ENCODE measurements at places on chromosomes 16 and 17.

DNA sequence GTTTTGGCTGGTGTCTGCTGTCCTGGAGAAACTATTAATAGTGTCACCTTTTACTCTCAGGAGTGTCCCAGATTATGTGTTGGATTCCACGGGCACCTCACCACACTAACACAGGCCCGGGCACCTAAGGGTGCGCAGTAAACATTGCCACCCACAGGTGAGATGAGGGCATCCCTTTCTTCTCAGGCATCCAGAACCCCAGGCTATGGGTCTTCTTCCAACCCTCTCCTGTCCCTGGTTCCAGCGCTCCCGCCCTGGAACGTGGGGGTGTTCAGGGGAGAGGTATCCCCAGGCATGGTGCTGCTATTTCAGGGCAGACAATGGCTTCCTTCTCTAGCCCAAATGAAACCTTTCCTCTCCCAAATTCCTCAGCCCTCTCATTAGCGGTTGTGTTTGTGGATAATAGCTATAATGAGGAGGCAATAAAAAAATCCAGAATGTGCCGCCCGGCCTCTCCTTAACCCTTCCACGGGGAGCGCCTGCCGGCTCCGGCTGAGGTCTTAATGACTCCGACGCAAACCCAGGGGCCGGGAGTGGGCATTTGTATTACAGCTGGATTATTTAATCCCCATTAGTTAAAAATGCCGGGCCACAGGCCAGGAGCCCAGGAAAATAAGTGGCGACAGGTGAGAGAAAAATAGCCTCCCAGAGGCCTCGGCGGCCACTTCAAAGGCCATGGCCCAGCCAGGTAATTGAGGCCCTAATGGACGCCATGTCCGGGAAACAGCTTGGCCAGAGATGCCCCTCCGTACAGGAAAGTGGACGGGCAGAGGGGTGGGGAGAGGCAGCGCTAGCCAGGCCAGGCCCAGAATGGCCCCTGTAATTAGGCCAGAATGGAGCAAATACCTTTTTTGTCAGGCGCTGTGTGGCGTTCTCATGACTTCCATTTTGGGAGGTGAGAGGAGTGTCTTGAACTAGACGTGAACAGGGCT lies 102.8 kb downstream of the IRX5 start:
- DNase-seq = no peak

- DNase-seq = no peak
Observed at GRCh38 chr17:47993964-47994363, 23.1 kb downstream of the CDK5RAP3 start.

DNA sequence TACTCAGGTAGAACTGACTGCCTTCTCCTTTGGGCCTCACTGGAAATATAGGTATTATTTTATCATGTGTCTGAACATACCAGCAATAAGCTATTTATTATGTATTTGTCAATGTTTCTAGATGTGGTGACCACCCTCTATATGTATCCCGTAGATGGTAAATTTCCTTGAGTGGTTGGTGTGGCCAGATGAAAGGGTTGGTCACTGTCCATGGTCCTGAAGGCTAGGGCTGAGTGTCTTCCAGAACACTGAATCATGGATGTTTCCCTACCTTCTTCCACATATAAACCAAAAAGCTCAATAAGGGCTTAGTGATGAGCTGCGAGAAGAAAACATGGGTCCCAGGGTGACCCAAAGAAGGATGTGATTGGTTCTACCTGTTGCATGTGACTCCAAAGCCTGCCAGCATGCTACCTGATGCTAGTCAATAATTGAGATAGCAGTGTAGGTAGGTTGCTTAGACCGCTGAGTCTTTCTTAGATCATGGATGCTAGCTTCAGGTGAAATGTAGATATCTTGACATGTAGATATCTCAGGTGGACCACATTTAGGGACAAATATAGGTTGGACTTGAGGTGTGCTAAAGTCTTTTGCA lies 150.3 kb downstream of the ASIC2 start:
- no peak for DNase-seq

- no peak for DNase-seq
Observed at GRCh38 chr17:67290711-67291291, 45.8 kb upstream of the HELZ start.

DNA sequence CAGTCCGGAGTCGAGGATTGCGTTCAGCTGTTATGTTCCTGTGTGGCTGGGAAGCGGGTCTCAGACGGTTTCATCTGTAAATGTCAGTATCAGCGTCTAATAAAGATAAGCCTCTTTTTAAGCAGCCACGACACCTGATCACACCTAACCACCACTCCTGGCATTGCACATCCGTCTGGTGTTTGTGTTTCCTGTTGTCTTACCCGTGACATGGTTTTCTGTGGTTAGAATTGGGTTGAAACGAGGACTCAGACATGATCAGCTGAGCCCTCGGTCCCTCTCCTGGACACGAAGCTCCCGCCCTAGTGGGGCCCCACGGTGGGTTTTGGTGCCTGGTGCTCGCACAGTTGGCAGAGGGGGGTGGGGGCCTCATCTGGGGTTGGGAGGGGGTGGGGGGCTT lies 18.3 kb downstream of the CPNE7 start:
- peak; percentile 25 for DNase-seq
